CMK (cell line): ENCODE measurements at places on chromosomes 11 and 22.

GRCh38 chr11:103875855-103876510, 160.5 kb upstream of the DDI1 start:
- no peak for DNase-seq

- DNase-seq: no peak
Measured at GRCh38 chr11:130370845-130371590, 56.3 kb upstream of the ZBTB44 start.

GRCh38 chr11:31656051-31656450, 146.5 kb downstream of the ELP4 start:
- no peak for DNase-seq

GRCh38 chr11:46251954-46252353, 25.5 kb upstream of the CREB3L1 start:
- no peak for DNase-seq

- DNase-seq: no peak
Measured at GRCh38 chr11:122322329-122322728, 206.3 kb upstream of the BLID start.

- DNase-seq: no peak
Measured at GRCh38 chr11:12103411-12104225, 6.8 kb upstream of the MICAL2 start.

GRCh38 chr11:96614846-96615245, 225.0 kb downstream of the JRKL start:
- DNase-seq: no peak

GRCh38 chr22:32950366-32950765, 107.8 kb downstream of the SYN3 start:
- no peak for DNase-seq

DNA sequence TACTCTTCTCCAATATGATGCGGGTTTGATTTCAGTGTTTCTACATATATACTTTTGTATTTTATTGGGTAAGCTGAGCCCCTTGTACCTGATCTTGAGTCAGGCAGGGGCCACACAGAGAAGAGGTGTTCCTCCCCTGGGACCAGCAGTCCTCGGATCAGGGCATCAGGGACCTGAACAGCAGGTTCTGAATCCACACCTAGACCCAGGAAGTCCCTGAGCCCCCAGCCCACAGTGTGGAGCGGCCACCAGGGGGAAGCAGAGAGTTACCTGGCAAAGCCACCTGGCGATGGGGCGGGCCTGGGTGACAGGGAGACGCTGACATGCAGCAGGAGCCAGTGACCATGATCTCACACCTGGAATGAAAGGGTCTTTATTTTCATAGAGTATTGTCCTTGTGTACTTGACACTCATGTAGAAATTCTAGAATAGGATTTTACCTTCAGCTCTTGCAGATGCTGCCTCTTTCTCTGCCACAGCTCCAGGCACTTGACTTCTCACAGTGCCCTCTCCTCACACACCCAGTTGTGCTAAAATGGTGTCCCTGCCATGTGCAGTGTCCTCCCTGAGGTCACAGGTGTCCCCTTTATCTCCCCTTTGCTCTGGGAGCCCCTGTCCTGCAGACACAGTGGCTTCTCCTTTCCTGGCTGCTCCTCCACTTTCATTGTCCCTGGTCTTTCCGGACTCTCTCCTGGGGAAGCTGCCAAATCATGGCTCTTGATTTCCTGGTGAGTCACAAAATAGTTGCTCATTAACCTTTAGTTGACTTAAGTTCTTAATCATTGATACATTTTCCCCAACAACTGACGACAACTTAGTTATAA, 48.5 kb downstream of the GGTLC2 start:
- no peak for DNase-seq

DNA sequence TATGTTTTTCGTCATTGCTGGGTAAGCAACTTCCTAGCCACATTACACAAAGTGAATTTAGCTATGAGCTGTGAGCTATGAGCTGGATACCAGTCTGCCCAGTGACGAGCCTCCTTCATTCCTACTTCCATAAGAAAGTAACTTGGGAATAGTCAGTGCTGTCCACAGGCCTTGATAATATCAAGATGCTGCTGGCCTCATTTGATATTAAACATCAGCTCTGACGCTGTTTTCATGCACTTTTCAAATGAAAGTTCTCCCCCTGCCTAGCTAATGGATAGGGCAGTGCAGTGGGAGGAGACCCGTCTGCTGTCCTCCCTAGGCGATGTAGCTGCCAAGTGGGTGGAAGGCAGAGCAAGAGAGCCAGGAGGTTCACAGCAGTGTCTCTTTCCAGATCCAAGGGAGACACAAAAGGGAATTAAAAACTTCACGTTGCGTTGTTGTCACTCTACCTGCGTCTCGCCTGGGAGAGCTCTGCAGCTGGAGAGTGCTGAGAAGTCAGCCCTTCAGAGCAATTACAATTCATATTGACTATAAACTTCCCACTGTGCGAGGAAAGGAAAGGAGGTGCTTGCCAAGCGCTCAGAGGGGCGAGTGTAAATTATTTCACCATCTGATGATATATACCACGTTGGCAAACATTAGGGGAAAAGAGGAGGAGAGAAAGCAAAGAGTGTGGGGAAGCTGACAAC, 861.4 kb downstream of the NTM start:
- DNase-seq: no peak
